ENCODE measurements at places on chromosomes 5 and 9.

- H3K36me3 ChIP-seq = no peaks in the 10 kb centered on the region
- H3K27ac ChIP-seq = no peak overlapping the region
- no peaks in the 10 kb centered on the region for H3K27me3 ChIP-seq
- H3K4me1 ChIP-seq = no peaks in the 10 kb centered on the region
- no peak overlapping the region for H3K4me3 ChIP-seq
Measured at GRCh38 chr9:116360016-116360415, 206.4 kb downstream of the PAPPA start.

GRCh38 chr9:130072515-130073235, 19.0 kb downstream of the GPR107 start:
- H3K4me3 ChIP-seq = no peak overlapping the region
- peaks cover 21% of the 10 kb centered on the region for H3K36me3 ChIP-seq
- no peak for DNase-seq
- H3K27ac ChIP-seq = peak overlapping the region; percentile 68
- H3K27me3 ChIP-seq = no peaks in the 10 kb centered on the region

GRCh38 chr5:109905906-109906305, 216.2 kb downstream of the MAN2A1 start:
- no peak overlapping the region for H3K4me3 ChIP-seq
- no peak overlapping the region for H3K27ac ChIP-seq
- no peaks in the 10 kb centered on the region for H3K27me3 ChIP-seq
- no peaks in the 10 kb centered on the region for H3K4me1 ChIP-seq
- DNase-seq = no peak
- no peaks in the 10 kb centered on the region for H3K36me3 ChIP-seq

DNA sequence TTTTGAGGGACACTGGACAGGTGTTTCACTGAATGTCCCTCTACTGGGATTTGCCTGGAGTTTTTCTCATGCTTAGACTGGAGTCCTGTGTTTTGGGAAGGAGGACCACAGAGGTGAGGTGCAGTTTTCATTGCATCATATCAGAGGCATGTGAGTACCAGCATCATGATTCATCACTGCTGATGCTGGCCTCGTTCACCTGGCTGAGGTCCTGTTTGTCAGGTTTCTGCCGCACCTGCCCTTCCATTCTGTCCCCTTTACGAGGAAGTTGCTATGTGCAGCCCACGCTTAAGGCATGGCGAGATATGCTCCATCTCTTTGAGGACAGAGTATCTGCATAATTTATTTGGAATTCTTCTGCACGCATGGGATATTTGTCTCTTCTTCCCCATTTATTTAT, 162.1 kb downstream of the TENT4A start:
- H3K4me1 ChIP-seq = no peaks in the 10 kb centered on the region
- no peak overlapping the region for H3K4me3 ChIP-seq
- H3K36me3 ChIP-seq = no peaks in the 10 kb centered on the region
- H3K27ac ChIP-seq = no peak overlapping the region
- no peak for DNase-seq
- H3K27me3 ChIP-seq = no peaks in the 10 kb centered on the region

- H3K27ac ChIP-seq = no peak overlapping the region
- no peak overlapping the region for H3K4me3 ChIP-seq
- H3K4me1 ChIP-seq = no peaks in the 10 kb centered on the region
- no peak for DNase-seq
Measured at GRCh38 chr5:175617447-175617846, 40.4 kb upstream of the HRH2 start.

DNA sequence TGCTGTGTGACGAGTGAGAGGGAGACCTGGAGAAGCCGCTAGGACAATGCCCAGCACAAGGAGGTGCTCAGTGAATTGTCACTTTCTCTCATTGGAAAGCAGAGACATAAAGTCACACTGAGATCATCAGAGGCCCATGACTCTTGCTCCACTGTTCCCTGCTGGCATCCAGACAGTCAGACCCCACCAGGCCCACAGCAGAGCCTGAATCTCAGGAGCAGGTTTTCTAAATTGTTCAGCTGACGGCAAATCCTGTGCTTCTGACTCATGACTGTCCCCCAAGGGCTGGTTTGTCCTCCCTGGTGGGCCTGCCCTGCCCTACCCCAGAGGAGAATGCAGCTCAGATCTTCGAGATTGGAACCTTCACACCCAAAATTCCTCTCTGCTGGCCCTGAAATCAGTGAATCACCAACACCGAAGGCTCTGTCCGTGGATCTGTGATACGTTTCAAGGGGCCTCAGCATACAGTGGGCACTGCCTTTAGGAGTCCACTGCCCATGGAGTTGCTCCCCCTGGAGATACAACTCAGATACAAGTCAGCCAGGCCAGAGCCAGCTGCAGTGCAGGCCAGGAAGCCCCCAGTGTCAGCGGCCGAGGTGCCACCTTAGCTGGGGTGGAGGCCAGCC, 2.7 kb downstream of the PTGES start:
- peaks cover 13% of the 10 kb centered on the region for H3K4me1 ChIP-seq
- no peaks in the 10 kb centered on the region for H3K27me3 ChIP-seq
- H3K36me3 ChIP-seq = no peaks in the 10 kb centered on the region
- DNase-seq = no peak

DNA sequence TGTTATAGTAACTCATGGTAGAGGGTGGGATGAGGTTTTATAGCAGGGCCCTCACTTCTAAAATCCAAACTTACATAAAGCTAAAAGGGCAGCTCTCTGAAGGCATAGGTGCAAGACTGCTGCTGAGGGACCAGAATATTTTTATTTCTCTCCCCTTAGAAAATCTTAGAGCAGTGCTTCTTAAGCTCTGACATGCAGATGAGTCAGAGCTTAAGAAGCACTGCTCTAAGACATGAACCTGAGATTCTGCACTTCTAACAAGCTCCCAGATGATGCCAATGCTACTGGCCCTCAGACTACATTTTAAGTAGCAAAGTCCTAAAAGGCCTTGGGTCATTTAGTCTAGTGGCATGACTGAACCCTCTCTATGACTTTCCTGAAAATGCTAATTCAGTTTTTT, 97.6 kb upstream of the SPRY4 start:
- no peaks in the 10 kb centered on the region for H3K27me3 ChIP-seq
- DNase-seq = no peak
- H3K36me3 ChIP-seq = no peaks in the 10 kb centered on the region
- no peak overlapping the region for H3K27ac ChIP-seq

GRCh38 chr9:5301544-5301943, 3.0 kb downstream of the RLN2 start:
- H3K4me1 ChIP-seq = no peaks in the 10 kb centered on the region
- DNase-seq = no peak
- H3K36me3 ChIP-seq = no peaks in the 10 kb centered on the region
- no peaks in the 10 kb centered on the region for H3K27me3 ChIP-seq
- no peak overlapping the region for H3K4me3 ChIP-seq

- peak; percentile 64 for DNase-seq
- peaks cover 12% of the 10 kb centered on the region for H3K27me3 ChIP-seq
- H3K4me3 ChIP-seq = no peak overlapping the region
- H3K4me1 ChIP-seq = peaks cover 5% of the 10 kb centered on the region
- no peaks in the 10 kb centered on the region for H3K36me3 ChIP-seq
Measured at GRCh38 chr9:133188006-133188842, 20.8 kb downstream of the OBP2B start.
